ENCODE measurements at places on chromosomes 3 and 15.

DNA sequence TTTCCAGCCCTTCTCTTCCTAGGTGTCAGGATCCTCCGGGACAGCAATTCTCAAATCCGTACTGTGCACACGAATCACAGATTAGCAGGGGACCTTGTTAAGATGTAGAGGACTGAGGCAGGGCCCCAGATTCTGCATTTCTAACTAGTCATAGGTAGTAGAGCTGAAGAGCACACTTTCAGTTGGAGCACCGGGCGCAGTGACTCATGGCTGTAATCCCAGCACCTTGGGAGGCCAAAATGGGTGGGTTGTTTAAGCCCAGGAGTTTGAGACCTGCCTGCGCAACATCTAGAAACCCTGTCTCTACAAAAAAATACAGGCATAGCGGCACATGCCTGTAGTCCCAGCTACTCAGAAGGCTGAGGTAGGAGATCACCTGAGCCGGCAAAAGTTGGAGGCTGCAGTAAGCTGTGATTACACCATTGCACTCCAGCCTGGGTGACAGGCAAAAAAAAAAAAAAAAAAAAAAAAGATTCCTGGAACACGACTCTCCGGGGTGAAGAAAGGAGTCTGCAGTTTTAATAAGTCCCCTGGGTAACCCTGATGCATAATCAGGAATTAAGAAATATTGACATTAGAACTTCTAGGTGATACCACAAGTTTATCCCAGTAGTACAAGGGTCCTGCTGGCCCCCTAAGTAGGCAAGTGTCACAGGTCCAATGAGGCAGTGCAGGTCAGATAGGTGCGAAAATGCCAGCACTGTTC lies 21.4 kb upstream of the IGDCC3 start:
- no peak for DNase-seq

- no peak for DNase-seq
Measured at GRCh38 chr15:23854203-23854911, 167.3 kb upstream of the NDN start.

DNA sequence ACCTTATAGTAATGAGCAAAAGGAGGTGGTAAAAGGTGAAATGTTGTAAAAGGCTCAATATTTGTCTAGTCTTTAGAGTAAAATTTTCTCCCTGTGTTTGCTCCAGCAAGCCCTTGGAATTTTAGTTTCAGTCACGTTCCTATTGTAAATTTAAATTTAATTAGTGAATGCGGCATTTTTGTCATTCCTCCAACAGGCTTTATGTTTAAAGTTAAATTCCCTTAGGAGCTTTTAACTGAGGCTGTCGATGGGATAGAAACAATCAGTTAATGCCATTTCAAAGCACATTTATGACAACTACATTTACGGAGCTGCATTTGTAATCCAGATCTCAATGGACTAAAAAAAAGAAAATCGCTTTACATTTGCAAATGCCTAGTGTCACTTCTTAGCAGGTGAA lies 868 bp upstream of the GADL1 start:
- no peak for DNase-seq

DNA sequence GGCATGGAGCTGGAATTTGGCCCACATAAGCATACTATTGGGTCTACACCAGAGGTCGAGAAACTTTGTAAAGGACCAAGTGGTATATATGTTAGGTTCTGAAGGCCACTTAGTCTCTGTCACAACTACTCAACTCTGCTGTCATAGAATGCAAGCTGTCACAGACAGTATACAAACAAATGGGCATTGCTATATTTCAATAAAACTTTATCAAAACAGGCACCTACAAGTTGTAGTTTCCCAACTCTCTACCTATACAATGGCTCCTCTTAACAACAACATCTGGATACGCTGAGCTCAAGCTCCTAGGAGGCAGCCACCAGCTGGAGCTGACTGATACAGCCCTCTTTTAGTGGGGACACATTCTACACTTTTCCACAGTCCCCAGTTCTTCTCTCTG lies 15.7 kb upstream of the PRICKLE2 start:
- DNase-seq: no peak

DNA sequence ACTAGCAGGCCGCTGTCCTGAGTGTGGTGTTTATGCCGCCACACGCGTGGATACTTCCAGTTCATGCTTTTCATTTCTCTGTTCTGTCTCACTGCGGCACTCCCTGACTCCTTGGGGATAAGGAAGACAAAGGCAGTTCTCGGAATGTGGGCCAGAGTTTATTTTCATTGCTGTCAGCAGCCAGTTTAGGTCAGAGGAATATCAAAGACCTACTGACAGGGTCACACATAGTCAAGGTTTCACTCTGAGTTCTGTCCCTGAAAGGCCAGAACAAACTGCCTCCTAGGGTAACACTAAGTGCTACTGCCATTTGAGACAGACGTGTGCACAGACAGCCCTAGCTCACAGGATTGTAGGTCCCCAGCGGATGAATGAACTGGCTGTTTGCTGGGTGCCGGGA lies 27.3 kb upstream of the SPTBN5 start:
- no peak for DNase-seq

DNA sequence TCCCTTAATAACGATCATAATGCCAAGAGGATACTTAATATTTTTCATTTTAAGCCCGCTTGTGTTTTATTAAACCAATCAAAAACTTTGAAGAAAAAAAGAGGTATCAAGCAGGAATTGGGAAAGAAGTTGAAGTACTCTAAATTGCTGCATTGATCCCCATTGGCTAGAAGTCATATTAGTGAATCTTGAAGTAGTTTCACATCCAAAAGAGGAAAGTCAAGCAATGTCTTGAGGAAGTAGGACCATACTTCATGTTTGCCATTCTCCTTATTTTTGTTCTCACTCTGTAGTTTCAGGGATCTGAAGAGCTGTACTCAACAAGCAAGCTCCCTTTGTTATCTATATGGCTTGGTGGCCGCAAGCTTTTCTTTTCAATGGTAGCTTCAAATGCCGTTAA lies 2.2 kb downstream of the SCAANT1 start:
- DNase-seq: no peak

DNA sequence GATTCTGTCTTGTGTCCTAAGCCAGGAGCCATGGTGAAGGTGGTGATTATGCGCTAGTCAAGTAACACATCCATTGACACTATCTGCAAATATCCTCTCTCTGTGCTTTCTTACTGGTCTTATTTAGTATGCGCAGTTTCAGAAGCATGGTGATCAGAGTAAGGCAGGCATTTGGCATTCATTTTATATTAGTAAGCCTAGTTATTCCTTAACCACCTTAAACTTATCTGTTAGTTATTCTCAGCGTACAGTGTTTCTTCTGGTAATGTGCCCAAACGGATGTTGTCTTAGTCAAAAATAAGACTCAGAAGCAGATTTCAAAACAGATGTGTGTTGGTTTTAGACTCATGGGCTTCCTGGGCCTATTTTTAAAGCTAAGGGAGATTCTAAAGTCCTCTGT lies 329.2 kb downstream of the GRM7 start:
- DNase-seq: no peak

GRCh38 chr3:171875923-171876412 lies 32.8 kb downstream of the TMEM212 start:
- no peak for DNase-seq

- DNase-seq: no peak
Measured at GRCh38 chr3:147807776-147808175, 398.6 kb downstream of the ZIC1 start.

- DNase-seq: no peak
Measured at GRCh38 chr3:192186498-192186897, 540.8 kb downstream of the FGF12 start.

DNA sequence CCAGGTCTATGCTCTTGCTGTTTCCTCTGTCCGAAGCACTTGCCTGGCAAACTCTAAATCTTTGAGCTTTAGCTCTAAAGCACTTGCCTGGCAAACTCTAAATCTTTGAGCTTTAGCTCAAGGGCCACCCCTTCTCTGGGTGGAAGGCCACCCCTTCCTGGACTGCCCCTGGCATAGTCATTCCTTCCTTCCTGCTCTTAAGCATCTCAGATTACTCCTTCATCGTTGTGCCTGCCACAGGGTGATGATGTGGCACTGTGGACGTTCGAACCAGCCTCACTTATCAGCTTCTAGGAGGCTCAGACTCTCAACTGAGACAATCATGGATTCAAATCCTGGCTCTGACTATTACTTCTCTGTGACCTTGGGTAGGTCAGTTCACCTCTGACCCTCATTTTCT lies 10.5 kb upstream of the CRABP1 start:
- DNase-seq: no peak

GRCh38 chr3:12024959-12025570 lies 20.9 kb downstream of the SYN2 start:
- DNase-seq: no peak

- no peak for DNase-seq
Measured at GRCh38 chr15:75508840-75509532, 57.5 kb upstream of the SIN3A start.

DNA sequence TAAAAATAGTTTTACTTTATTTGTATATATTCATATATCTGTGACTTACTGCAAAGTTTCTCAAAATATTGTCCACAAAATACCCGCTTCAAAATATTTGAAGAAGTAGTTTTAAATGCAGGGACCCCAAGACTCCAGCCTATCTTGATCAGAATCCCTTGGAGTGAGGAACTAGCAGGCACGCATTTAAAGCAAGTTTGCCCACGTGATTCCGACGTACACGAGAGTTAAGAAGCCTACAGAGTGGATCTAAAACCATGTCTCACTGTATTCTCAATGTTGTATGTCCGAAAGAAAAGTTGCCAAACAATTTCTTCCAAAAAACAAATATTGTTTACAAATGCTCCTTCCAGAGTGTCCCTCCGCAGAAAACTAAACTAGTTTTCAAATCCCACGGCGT lies 1.7 kb downstream of the GABRB3 start:
- DNase-seq: no peak

GRCh38 chr3:169659096-169659819 lies 4.3 kb downstream of the MECOM start:
- DNase-seq: no peak

DNA sequence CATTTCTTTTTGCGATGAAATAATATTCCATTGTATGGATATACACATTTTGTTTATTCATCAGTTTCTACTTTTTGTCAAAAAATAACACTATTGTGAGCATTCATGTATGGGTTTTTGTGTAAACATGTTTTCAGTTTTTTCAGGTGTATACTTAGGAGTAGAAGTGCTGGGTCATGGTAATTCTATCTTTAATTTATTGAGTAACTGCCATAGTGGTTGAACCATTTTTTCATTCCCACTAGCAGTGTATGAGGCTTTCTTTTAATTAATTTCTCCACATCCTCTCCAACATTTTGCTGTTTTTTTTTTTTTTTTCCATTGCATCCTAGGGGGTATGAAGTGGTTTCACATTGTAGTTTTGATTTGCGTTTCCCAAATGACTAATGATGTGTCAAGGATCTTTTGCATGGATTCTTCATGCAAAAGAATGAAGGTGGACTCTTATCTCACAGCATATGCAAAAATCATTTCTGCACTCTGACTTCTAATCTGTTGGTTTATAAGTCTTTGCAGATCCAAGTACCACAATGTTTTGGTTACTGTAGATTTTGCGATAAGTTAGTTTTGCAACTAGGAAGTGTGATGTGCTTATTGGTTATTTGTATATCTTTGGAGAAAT lies 12.6 kb downstream of the ATP2C1 start:
- no peak for DNase-seq

DNA sequence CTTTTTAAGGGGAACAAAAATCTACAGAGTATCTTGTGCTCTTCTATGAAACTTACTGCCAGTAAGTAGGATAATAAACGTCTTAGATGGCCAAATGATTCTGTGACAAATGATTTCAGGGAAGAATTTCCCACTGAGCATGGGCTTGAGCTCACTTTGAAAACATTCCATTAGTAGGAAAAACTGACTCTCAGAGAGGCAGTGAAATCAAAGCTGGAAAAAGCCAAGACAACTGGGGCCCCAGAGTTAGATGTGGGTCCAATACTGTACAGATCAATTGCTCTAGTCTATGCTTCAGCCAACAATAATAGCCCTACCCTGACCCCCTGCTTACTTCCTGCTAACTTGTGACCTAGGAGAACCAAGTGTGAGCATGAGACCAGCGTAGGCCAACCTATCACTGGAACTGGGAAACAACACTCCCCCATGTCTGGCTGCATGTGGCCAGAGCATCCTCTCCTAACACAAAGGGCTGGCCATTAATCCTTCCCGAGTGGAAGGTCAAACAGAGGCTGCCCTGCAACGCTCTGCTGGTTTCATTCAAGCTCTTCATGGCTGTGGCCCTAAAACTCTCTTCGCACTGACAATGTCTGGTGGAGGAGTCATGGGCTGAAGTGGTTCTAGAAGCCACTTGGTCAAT lies 68.8 kb downstream of the FOXB1 start:
- no peak for DNase-seq

DNA sequence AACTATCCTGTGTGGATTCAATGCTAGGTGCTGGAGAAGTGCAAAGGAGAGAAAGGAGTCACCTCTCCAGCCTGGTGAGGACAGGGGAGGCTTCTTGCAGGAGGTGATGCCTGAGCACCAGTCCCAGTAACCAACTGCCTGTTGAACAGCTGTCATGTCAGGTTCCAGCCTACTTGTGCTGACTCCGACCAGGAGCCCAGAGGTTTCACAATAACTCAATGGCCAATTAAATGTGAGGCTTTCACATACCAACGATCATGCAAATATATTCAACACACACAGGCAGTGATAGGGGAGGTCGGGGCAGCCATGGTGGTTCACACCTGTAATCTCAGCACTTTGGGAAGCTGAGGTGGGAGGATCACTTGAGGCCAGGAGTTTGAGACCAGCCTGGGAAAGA lies 7.7 kb downstream of the SORD start:
- DNase-seq: no peak

DNA sequence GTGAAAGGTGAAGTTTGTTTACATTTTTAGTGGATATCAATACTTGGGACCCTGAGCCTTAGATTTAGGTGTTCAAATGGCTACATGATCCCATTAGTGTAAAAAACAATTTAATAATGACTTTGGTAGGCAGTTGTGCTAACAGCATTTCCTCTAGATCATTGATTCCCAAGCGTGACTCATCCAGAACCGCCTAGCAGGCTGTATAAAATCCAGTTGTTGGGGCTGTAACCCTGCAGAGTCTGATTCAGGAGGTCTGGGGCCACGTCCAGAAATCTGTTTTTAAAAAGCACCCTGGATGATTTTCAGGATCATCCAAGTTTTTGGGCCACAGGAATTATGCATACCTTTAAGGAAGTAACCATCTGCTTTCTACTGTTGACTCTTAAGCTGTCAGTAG lies 156.4 kb downstream of the TP63 start:
- DNase-seq: no peak

DNA sequence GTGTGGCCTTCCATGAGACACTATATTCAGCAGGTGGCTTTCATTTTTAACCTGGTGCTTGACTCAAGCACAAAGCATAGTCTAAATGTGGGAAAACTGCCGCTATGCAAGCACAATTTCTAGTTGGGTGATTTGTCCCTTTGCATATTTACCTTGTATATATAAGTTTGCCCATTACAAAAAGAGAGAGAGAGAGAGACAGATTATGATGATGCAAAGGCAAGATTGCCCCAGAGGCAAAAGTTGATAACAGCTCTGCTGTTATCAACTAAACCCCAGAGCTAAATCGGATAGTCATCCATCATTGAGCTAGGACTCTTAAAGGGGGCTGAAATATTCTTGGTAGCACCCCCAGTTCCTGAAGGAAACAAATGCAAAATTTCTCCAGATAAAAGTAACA lies 141.5 kb downstream of the AQP9 start:
- DNase-seq: no peak
